Activated effector memory CD4-positive, alpha-beta T cell treated with Interleukin-2 at 50 U/mL for 16 hours (primary cell): ENCODE measurements at places on chromosomes 5 and 9.
A peak's percentile ranks its signal among the peaks of the same experiment; 100 is the strongest.

DNA sequence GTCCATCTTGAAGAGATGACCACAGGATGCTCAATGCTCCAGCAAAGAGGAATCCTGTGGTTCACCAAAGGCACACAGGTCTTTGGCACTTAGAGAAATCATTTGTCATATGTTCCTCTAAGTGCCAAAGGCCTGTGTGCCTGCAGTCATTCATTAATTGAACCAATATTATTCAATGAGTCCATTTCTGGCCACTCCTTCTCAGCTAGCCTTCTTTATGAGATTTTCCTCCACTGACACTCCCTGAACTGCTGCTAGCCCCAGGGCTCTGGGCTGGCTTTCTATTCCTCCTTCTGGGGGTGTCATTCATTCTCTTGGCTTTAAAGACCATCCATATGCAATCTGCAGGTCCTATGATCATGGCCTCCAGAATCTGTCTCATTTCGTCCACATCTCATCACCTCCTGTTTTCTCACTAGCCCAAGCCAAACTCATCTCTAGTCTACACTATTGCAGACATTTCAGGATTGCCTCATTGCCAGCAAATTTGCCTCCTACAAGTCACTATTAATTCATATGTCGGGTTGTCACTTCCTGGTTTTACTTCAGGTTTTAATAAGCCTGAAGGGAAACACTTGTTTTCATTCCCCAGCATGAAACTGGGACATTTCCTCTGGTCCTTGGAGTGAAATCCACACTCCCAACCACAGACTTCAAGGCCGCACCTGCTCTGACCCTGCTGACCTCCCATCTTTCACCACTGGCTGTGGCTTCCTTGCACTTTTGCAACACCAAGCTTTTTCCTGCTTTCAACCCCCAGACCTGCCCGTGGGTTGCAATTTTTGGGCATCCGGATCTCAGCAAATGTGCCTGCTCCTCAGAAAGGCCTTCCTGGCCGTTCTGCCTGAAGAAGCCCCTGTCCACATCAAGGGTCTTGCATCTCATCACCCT lies 35.1 kb downstream of the KCNIP1 start:
- no peak for DNase-seq

DNA sequence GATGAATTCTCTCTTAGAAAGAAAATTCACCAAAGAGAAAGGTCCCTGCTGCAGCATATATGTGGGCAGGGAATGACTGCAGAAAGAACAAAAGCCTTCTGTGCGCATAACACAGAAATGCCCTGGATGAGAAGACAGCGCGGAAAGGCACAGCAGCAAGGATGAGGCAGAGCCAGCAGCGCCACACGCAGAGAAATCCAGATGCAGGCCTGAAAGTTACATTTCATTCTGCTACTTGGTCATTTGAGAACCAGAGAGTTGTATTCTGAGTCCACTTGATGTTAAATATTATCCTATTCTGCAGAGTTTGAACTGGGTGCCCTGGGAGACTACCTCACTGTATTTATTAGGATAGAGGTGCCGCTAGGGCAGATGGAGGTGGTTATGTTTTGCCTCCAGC lies 68.5 kb downstream of the GLDC start:
- DNase-seq = no peak

DNA sequence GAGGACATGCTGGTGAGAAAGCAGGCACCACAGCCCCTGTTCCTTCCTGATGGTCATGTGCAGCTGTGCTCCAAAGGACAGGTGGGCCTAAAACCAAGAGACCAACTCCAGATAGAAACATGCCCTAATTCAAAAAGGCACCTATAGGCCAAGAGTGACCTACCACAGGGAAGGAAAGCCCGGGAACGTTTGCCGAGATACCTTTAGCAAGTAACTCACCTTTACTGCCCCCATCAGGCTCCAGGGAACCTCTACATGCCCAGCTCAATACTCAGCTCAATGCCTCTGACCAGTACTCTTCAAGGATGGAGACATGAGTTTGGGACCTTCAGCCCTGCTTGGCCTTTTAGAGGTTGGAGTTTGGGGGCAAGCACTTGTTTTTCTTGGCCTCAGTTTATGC lies 172.8 kb upstream of the FSTL4 start:
- no peak for DNase-seq

- no peak for DNase-seq
These were observed 140.1 kb upstream of the PPP1R26 start for GRCh38 chr9:135339378-135339973.

GRCh38 chr9:116453785-116454184 lies 233.3 kb upstream of the TRIM32 start:
- no peak for DNase-seq

GRCh38 chr5:148499452-148499851 lies 115.7 kb downstream of the FBXO38 start:
- DNase-seq = no peak

DNA sequence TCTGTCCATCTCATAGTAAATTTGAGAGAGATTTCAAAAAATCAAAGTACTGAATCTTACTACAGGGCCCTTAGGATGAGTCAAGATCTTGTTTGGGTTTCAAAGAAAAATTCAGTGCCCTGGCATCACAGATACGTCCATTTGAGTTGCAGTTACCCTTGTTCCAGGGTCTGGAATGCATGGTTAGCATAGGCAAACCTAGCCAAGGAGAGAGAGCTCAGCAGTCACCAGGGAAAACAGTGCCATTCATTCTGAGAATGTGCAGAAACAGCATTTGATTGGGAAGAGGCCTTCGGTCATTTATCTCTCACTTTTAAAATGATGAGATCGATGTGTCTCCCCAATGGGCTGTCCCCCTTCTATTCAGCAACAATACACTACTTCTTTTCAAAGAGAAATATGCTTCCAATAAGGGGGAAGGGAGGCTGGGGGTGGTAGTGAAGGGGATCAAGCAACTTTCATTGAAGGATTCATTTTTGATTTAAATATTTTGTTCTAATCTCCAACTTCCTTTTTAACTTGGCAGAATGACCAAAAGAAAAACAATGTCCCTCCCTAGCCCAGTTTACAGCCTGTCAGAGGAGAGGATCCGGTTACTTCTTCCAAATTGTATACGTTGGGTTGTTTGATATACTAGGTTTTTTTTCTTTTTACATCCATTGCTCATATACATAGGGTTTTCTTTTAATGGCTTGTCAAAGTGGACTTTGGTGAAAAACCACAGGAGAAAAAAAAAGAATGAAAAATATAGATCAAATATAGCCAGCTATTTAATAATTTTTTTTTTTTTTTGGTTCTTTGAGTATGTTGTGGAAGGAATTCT lies 491.1 kb downstream of the CCDC171 start:
- DNase-seq = no peak

DNA sequence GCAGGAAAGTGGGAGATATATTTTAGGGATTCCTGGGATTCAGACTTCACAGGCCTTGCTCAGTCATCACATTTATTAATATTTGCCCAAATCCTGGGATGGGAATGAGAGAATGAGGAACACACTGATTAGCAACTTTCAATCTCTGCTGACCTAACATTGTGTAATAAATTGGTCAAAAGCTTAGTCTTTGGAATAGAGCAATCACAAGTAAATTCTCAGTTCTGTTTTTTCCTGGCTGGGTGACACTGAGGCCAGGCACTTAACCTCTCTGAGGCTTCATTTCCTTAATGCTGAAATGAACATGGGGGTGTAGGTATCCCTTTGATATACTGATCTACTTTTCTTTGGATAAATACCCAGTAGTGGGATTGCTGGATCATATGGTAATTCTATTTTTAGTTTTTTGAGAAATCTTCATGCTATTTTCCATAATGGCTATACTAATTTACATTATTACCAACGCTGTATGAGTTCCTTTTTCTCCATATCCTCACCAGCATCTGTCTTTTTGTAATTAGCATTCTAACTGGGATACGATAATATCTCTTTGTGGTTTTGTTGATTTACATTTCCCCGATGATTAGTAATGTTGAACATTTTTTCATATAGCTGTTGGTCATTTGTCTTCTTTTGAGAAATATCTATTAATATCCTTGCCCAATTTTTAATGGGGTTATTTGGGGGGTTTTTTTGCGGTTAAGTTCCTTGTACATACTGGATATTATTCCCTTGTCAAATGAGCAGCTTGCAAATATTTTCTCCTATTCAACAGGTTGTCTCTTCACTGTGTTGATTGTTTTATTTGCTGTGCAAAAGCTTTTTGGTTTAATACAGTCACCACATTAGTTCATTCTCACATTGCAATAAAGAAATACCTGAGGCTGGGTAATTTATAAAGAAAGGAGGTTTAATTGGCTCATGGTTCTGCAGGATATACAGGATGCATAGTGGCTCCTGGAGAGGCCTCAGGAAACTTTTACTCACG lies 36.8 kb upstream of the NIPBL start:
- no peak for DNase-seq

DNA sequence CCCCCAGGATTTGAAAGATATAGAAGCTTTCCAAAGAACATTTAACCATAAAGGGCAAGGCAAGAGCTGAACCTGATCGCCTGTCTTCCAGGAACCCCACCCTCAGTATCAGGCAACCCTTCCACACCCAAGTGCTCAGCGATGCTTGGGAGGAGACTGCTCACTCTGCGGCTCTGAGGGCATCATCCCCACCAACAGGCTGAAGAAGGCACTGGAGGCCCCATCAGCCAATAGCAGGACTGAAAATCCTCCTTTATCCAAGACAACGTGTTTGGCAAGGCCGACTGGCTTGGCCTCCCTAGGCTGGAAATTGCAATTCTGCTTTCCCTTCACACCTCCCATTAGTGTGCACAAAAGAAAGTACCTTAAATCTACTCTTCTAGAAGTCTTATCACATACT lies 1.4 kb upstream of the PPP2CA start:
- DNase-seq = no peak

GRCh38 chr9:132768932-132769905 lies 99.0 kb downstream of the GTF3C4 start:
- DNase-seq = peak; percentile 53
